ENCODE measurements at places on chromosomes 5 and 9.

GRCh38 chr9:72540348-72540873 is 19.0 kb downstream of the TMC1 start:
- DNase-seq = no peak

GRCh38 chr5:177130211-177131018 is 3.2 kb upstream of the NSD1 start:
- no peak for DNase-seq

DNA sequence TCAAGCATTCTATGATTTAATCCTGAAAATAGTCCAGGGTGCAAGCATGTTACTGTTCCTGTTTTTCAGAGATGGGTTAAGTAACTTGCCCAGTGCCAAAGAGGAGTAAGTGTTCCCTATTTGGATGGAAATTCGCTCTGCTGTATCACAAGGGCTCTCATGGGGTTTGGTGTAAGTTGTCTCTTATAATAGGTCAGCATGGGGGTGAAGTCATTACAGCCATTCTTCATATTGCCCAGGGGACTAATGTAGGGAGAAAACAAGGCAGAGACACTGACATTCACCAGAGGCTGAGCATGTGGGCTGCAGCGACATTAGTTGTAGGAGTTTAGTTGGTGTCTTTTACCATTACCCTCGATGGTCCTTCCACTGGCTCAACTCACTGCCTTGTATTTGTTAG is 142.1 kb upstream of the GLRA1 start:
- no peak for DNase-seq

- DNase-seq = no peak
Observed at GRCh38 chr9:16524823-16525222, 345.6 kb downstream of the BNC2 start.

DNA sequence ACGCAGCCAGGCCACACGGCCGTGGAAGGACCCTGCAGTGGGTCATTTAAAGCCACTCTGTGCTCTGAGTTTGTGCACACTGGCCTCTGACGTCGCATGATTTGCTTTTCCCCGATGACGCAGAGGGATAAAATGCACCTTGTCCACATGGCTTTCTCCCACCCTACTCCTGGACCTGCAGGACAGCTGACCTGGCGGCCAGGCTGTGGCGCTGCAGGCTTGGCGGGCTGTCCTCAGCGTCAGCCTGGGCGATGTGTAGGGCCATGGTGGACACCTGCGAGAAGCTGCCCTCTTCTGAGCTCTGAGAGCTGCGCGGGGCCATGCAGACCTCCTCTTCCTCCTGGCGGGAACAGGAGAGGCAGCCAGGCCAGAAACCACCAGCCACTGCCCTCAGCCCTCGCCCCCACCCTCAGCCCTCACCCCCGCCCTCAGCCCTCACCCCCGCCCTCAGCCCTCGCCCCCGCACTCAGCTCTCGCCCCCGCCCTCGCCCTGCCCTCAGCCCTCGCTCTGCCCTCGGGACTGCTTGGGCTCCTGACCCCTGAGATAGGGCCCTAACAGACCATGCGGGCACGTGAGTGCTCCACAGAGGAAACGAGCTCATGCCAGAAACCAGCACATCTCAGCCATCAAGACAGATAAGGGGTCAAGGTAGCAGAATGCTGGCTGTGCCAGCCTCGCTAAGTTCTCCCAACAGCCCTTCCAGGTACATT is 20.0 kb upstream of the SCGB3A1 start:
- no peak for DNase-seq

DNA sequence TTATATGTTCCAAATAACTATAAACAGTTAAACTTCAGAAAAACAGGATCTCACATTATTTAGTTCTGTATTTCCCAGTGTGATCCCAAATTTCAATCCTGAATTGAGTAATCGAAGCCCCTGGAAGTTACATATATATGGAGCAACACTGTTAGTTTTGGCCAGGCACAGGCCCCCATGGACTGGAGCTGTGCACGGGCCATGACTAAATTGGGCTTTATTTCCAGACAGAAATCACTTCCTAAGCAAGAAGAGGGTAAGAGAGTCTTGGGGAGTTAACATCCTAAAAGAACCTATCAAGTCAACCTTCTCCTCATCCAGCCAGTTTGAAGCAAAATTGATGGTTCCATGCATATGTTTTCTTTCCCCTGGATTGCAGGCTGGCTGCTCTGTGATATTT is 393.0 kb downstream of the TMEM167A start:
- DNase-seq = no peak

GRCh38 chr5:154284433-154284832 is 93.9 kb downstream of the GALNT10 start:
- DNase-seq = no peak

- no peak for DNase-seq
Observed at GRCh38 chr5:36692791-36693763, 86.7 kb downstream of the SLC1A3 start.

GRCh38 chr9:110156902-110157301 is 51.1 kb downstream of the C9orf152 start:
- no peak for DNase-seq

DNA sequence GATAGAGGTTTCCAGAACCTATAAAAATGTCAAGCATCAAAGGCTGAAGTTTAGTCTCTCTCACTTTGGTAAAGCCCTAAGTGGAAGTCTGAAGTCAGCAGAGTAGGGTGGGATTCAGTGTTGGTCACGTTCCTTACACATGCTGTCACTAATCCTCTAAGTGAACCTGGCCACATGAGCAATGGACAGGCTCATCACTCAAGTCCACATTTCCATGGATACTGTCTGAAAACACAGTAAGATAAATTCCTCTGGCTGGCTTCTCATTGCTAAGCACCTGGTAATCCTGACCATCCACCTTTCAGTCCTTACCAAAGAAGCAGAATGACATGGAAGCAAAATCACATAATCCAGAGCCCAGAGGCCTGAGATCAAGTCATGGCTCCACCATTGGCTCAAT is 43.8 kb downstream of the GNA14 start:
- no peak for DNase-seq

- no peak for DNase-seq
Observed at GRCh38 chr9:12862611-12863410, 88.0 kb downstream of the LURAP1L start.

DNA sequence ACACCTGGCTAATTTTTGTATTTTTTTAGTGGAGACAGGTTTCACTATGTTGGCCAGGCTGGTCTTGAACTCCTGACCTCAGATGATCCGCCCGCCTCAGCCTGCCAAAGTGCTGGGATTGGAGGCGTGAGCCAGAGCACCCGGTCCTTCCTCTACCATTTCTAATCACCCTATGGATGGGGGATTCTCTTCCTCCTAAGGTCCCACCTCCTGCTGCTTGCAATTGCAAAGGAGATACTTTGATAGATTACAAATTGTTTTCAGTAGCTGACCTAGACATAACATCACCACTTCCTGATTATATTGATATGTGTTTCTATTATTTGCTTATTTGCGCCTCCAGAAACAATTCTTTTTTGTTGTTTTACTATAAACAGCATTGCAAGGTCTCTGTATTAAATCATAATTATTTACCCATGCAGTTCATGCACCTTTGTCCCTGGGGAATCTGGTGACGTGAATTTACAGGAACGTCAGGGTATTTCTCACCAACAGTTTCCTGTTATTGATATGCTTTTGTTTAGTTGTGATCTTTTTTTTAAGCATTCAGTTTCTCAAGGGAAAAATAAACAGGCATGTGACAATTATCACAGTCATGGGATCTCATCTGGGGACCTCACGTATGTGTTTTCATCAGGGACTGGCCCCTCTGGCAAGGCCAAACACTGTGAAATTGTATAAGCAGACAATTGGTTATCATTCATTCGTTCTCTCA is 43.2 kb downstream of the ESM1 start:
- DNase-seq = no peak

- no peak for DNase-seq
Observed at GRCh38 chr9:18920141-18921084, 112.6 kb downstream of the SAXO1 start.

DNA sequence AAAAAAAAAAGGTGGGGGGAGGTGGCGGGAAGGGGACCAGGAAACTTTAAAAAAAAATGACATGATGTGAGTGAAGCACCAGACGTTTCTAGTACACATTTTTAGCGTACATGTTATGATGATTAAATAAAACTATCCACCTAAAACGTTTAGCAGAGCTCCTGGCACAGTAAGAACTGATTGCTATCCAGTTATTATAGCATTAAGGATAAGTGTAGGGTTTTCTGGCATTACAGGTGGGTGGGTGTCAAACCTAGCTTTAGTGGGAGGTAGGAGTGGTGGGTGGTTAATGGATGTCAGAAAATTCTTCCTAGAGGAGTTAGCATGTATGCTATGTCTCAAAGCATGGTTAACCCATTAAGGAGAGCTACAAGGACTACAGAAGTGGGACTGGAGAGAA is 2329.5 kb downstream of the MAT2B start:
- no peak for DNase-seq

DNA sequence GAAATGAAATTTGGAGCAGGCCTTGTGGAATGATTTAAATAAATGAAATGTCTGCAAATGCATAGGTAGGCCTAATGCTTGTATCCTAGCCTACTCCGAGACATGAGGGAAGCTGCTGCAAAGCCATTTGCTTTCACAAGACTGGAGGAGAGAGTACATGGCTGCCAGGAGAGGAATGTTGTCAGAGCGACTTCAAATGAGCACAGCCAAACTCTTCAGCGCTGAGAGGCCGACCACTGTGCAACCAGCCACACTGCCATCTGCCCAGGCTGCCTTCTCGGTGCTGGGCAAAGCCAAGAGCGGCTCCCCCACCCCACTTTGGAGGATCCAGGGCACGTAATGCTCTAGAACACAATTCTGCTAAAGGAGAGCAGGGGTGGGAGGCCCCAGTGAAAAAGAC is 122.6 kb downstream of the RASEF start:
- DNase-seq = no peak

GRCh38 chr5:42611437-42611836 is 145.2 kb upstream of the CCDC152 start:
- no peak for DNase-seq

DNA sequence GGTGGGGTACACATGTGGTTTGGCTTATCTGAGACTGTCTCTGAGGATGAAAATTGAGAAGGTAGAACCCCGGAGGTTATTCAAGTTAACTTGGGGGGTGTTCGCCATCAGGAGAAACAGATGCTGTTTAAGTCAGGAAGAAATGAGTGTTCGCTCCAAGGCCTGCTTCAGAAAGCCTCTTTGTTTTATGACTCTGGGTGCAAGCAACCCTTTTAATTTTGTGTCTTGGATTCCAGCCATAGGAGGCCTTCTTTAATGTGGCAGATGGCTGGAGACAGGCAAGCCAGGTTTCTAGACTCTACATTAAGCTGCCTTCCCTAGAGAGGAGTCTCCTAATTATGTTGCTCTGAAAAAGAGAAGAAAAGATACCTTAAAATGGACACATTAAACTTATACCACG is 4.2 kb upstream of the SMAD5 start:
- DNase-seq = no peak

- DNase-seq = no peak
Observed at GRCh38 chr5:110879675-110880074, 140.9 kb downstream of the SLC25A46 start.

- DNase-seq = no peak
Observed at GRCh38 chr9:110283751-110284150, 27.4 kb upstream of the TXN start.

DNA sequence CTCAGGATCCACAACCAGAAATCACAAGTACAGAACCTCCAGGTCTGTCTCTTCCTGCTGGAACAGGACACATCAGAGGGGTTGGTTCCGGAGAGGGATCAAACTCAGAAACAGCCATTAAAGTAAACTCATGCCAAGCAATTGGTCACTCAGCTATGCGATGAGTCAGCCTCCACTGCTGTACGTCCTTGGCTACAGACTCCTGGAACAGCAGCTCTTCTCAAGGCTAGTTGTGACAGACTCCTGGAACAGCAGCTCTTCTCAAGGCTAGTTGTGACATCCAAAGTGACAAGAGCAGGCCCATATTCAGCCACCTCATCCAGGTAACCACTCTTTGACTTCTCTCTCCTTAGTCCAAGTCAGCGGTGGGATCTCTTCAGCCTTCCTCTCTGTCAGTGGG is at the start of gene SPINK13:
Gene SPINK13, plus strand, starts transcription at position 229 of the 400 bp plus-strand sequence. CDS start 1,279 bp downstream, outside the sequence.
- no peak for DNase-seq

- DNase-seq = no peak
Observed at GRCh38 chr9:21443849-21444625, 3.8 kb downstream of the IFNA1 start.

- no peak for DNase-seq
Observed at GRCh38 chr5:174482607-174483024, 241.8 kb upstream of the MSX2 start.

DNA sequence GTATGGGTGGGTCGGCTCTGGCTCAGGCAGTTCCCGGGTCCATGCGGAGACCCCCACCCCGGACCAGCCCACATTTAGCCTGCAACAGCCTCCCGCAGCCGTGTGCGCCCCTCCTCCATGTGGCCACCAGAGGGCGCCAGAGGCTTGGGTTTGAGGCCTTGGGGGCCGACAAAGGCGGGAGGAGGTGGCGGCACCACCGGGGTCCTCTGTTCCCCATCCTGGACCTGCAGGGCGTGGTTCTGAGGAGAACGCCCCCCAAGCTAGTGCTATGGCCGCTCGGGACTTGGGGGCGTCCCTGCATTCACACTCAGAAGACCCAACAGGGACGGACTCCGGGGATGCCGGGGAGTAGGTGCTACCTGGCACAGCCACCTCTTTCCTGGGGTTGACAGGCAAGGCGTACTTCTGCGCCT is 16.5 kb downstream of the ASS1 start:
- DNase-seq = peak; percentile 57

- DNase-seq = no peak
Observed at GRCh38 chr9:114864471-114864870, 58.6 kb upstream of the TNFSF15 start.

DNA sequence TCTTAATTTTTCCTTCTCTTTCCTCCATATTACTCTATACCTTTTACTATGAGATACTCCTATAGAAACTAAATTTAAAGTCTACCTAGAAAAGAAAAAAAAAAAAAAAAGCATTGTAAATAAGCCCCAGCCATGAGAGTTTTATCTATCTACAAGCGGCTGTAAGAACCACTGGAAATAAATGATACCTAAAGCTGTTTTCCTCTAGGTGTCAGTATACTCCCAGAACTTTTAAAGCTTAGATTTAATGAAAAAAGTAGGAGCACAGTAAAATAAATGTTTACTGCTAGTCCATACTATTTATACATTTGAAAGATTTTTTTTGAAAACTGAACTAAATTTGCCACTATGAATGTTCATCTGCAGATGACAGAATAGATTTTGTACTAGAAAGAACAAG is 26.2 kb downstream of the TYRP1 start:
- DNase-seq = peak; percentile 22

GRCh38 chr5:37437711-37438110 is 58.6 kb downstream of the WDR70 start:
- no peak for DNase-seq

- no peak for DNase-seq
Observed at GRCh38 chr9:98315067-98315453, 59.6 kb upstream of the TBC1D2 start.

- no peak for DNase-seq
Observed at GRCh38 chr5:134437340-134437846, 25.7 kb upstream of the CDKN2AIPNL start.

DNA sequence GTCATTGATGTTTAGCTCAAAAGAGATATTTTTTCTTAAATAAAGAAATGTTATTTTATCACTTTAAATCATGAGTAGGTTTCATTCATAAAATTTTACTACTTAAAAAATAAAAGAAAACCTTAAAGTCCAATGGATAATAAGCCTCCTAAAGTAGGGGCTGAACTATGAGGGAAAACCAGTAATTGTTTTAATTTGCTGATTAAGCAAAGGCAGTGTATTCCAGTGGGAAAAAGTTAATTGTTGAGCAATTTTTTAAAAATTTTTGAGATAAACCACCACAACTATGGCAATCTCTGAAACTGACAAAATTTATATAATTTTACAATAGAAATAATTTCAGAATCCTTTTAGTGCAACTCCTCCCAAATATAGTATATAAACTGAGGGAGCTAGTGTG is 195.0 kb downstream of the FBXO4 start:
- DNase-seq = no peak

- no peak for DNase-seq
Observed at GRCh38 chr9:96376891-96377874, 6.3 kb downstream of the SLC35D2 start.

All from NCI-H2081 (cell line).